AG08396 (cell line): ENCODE measurements at places on chromosomes 1 and 21.

- DNase-seq: no peak
Observed at GRCh38 chr1:1895456-1896336, 4.8 kb upstream of the GNB1 start.

- DNase-seq: no peak
Observed at GRCh38 chr1:180860535-180860934, 52.2 kb upstream of the KIAA1614 start.

GRCh38 chr21:19276665-19277064 lies 873.1 kb upstream of the TMPRSS15 start:
- DNase-seq: no peak

DNA sequence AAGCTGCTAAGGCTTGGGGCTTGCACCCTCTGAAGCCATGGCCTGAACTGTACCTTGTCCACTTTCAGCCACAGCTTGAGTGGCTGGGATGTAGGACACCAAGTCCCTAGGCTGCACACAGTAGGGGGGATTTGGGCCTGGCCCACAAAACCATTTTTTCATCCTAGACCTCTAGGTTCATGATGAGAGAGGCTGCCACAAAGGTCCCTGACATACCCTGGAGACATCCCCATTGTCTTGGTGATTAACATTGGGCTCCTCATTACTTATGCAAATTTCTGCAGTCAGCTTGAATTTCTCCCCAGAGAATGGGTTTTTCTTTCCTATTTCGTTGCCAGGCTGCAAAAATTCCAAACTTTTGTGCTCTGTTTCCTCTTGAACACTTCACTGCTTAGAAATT lies 26.3 kb upstream of the CHODL start:
- no peak for DNase-seq

- DNase-seq: no peak
Observed at GRCh38 chr1:24266998-24267397, 52.2 kb upstream of the GRHL3 start.

DNA sequence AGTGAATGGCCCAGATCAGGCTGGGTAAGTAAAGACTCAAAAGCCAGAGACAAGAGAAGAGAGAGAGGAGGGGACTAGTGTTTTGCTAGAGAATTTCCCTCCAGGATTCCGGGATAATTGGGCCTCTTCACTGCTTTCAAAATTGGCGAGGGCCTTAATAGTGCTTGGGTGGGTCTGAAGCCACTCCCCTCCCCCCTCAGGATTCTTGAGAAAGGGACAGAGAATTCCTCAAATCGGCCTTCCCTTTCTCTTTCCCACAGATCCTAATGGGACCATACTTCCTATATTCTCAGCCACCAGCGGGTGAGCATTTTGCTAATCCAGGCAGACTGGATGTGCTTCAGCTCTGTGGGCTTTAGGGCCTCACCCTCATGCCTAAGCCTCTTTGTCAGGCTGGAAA lies 11.9 kb downstream of the SFN start:
- DNase-seq: no peak

DNA sequence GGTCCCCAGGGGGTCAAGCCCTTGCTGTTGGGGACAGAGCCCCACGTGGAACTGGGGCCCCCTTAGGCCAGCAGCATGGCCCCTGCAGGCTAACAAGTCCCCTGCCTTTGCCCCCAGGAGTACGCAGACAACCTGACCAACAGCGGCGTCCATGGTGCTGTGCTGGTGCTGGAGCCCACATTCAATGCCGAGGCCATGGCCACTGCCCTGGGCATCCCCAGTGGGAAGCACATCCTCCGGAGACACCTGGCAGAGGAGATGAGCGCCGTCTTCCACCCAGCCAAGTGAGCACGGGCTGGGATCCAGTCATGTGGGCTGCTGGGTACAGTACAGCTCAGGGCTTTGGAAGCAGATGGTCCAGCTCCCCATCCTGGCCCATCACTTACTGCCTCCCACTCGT lies 49.6 kb upstream of the TMEM51 start:
- no peak for DNase-seq

DNA sequence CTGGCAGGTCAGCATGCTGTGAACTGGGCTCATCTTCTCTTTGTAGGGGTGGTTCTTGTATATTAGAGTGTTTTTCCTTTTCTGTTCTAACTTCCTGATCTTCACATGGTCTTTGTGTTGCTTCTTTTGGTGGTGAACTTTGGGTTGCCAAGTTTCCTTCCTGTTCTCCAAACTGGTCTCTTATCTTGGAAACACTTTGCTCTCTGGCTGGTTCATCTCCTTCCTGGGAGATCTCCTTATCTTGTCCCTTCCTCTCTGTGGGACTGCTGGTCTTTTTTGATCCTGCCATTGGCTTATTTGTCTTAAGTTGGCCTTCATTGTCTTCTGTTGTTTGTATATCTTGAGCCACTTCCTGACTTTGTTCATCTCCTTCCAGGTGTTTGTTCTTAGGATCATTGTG lies 2.1 kb downstream of the TCHHL1 start:
- no peak for DNase-seq

- DNase-seq: no peak
Observed at GRCh38 chr21:18430341-18430740, 26.8 kb upstream of the TMPRSS15 start.

GRCh38 chr1:38296047-38296446 lies 249.5 kb upstream of the POU3F1 start:
- DNase-seq: no peak

GRCh38 chr1:5220821-5221220 lies 566.4 kb downstream of the AJAP1 start:
- DNase-seq: no peak

DNA sequence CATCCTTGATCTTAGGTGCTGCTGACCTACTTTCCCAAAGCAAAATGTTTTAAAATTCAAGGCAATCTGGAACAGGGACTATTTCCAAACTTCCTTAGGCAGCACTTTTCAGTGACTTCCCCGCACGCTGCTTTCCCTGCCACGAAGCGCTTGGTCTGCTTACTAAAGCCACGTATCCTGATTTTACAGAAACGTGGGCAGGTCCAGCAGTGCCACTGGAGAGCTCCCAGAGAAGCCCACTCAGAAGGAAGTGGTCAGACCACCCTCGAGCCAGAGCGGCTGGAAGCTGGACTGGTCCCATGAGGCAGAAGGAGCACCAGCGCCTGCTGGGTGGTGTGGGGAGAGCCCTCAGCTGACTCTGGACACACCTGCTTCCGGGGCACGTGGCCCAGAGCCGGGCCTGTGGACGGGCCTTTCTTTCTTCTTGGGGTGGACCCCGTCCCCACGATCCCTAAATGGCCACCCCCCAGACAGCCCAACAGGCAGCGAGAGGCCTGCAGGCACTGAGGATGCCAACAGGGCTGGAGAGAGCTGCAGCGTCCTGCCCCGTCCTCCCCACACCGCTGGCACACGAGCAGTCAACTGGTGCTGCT lies 23.2 kb downstream of the PTTG1IP start:
- no peak for DNase-seq

GRCh38 chr1:40372658-40373322 lies 737 bp upstream of the SMAP2 start:
- DNase-seq: no peak

- DNase-seq: no peak
Observed at GRCh38 chr1:47650611-47651010, 212.8 kb downstream of the FOXD2 start.

- DNase-seq: no peak
Observed at GRCh38 chr1:80385650-80386049, 1379.1 kb upstream of the ADGRL4 start.
